K562 (cell line): ENCODE measurements at places on chromosomes 3 and 15. TPM values are rescaled to one million over a fixed set of nuclear protein-coding genes. Genes with fewer than 3 reads are reported as not detected.

The ITGA11 gene
- not detected in 2 replicates for total RNA-seq

The SENP8 gene
- total RNA-seq, result 2.4 and 2.8 TPM in 2 replicates

The FAM227B gene
- total RNA-seq, result 6.6 and 7.7 TPM in 2 replicates

The CNTN3 gene
- 0.04 TPM in 1 of 2 replicates, not detected in the other for total RNA-seq

The ROPN1 gene
- total RNA-seq, result not detected in 2 replicates

DNA sequence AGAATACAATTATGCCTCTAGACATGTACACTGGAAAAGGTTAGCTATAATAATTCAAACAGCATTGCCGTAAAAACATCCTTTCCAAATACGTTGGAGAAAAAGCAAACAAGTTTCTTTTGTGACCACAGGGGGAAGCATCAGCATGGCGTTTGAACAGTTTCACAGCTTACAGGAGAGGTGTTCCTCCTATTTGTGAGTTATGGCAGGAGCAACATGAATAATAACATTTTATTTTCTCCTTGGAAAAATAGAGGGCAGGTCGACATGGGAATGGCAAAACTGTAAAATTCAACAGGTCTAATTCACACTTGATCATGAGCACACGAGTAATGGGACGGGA, 39.7 kb upstream of the GADL1 start:
- no peaks in the 10 kb centered on the region for H3K36me3 ChIP-seq
- H3K27ac ChIP-seq, result no peak overlapping the region
- H3K4me3 ChIP-seq, result no peak overlapping the region

- H3K4me3 ChIP-seq, result no peak overlapping the region
- no peak overlapping the region for H3K27ac ChIP-seq
- H3K4me1 ChIP-seq, result no peaks in the 10 kb centered on the region
Measured at GRCh38 chr3:188208516-188208981, 54.6 kb downstream of the LPP start.

DNA sequence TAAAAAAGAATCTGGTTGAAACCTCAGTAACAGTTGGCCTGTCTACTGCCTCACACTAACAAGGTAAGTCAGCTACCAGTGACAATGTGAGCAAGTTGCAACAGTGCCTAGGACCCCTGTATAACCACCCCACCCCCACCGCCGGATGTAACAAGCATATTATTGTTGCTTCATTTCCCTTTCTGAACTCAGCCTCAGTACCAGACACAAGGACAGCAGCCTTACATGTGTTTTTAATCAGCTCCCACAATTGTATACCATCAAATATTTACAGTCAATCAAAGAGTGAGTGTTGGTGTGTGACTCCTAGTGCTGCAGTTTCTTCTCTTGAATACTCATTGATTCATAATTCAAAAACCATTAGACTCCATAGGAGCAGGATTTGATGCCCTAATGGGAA, 96.4 kb downstream of the PYDC2 start:
- no peak overlapping the region for H3K27ac ChIP-seq
- H3K4me3 ChIP-seq, result no peak overlapping the region
- DNase-seq, result no peak

- no peaks in the 10 kb centered on the region for H3K36me3 ChIP-seq
- H3K4me3 ChIP-seq, result no peak overlapping the region
- H3K27me3 ChIP-seq, result peaks cover 23% of the 10 kb centered on the region
- no peak for DNase-seq
Measured at GRCh38 chr15:68375716-68376220, 56.2 kb downstream of the ITGA11 start.

GRCh38 chr15:25905140-25905539, 42.0 kb upstream of the ATP10A start:
- no peak overlapping the region for H3K4me3 ChIP-seq
- no peak overlapping the region for H3K27ac ChIP-seq
- no peaks in the 10 kb centered on the region for H3K36me3 ChIP-seq
- no peak for DNase-seq
- H3K4me1 ChIP-seq, result no peaks in the 10 kb centered on the region
- H3K27me3 ChIP-seq, result peaks cover 9% of the 10 kb centered on the region; the same call in 1 of the 2 replicates

- H3K27me3 ChIP-seq, result no peaks in the 10 kb centered on the region
- H3K4me3 ChIP-seq, result no peak overlapping the region
- H3K36me3 ChIP-seq, result no peaks in the 10 kb centered on the region
Measured at GRCh38 chr3:129616713-129617112, 10.2 kb upstream of the PLXND1 start.

DNA sequence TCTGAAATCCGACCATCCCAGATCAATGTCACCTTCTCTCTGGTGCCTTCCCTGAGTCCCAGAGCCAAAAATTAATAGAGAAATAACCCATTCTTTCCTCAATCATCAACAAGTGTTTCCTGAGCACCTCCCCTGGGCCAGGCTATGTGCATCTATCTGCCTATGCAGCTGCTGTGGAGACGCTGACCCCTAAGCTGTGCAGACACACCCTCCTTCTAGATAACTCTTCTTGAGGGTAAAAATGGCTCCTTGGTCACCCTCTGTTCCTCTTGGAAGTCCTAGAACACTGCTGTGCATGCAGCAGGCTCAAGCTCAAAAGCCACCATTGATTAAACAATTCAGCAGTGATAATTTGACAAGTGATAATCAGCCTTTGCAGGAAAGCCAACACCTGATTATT, 18.4 kb downstream of the CA12 start:
- no peak overlapping the region for H3K4me3 ChIP-seq
- H3K4me1 ChIP-seq, result peaks cover 38% of the 10 kb centered on the region
- no peaks in the 10 kb centered on the region for H3K36me3 ChIP-seq
- peak overlapping the region; percentile 15; the same call in 2 of the 3 replicates for H3K27ac ChIP-seq
- H3K27me3 ChIP-seq, result no peaks in the 10 kb centered on the region

DNA sequence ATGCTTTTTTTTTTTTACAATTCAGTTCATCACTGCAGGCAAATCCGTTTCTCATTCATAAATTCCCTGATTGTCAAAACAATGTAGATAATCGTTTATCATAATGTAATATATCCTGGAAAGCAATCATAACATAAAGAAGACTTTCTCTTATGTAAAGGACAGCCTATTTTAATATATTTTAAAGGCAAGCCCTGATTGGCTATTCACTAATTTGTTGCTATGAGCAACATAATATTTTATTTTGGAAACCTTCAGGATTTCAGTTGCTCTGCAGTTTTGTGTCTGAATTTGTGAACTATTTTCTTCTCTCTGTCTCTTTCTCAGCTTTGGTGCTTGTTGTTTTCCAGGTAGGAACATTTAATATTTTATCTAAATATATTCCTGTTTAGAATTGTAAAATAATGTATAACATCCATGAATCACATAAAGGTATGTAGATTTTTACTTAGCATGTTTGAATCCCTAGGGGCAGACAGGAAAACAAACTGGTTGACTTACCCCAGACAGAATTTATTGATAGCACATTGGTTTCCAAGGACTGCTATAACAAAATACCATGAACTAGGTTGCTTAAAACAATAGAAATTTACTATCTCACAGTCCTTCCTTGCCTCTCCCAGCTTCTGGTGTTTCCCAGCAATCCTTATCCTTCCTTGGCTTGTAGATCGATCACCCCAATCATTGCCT, 253.5 kb downstream of the CDIN1 start:
- DNase-seq, result no peak
- no peaks in the 10 kb centered on the region for H3K27me3 ChIP-seq
- H3K4me1 ChIP-seq, result no peaks in the 10 kb centered on the region

The ZNF385D gene
- 0.66 and 0.74 TPM in 2 replicates for total RNA-seq

GRCh38 chr3:13461169-13462124, 18.7 kb upstream of the HDAC11 start:
- H3K27ac ChIP-seq, result no peak overlapping the region
- peaks cover 6% of the 10 kb centered on the region; the same call in 1 of the 3 replicates for H3K27me3 ChIP-seq
- H3K4me1 ChIP-seq, result peaks cover 14% of the 10 kb centered on the region; the same call in 2 of the 3 replicates
- H3K36me3 ChIP-seq, result no peaks in the 10 kb centered on the region
- H3K4me3 ChIP-seq, result no peak overlapping the region

DNA sequence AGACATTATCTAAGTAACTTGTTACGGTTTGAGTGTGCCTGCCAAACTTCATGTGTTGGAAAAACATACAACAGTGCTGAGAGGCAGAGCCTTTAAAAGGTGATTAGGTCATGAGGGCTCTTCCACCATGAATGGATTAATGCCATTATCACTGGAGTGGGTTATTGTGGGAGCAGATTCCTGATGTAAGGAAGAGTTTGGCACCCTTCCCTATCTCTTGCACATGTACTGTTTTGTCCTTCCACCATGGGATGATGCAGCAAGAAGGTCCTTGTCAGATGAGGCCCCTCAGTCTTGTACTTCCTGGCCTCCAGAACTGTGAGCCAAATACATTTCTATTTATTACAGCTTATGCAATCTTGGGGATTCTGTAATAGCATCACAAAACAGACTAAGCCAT, 413.9 kb downstream of the EPHA3 start:
- no peaks in the 10 kb centered on the region for H3K36me3 ChIP-seq
- DNase-seq, result no peak
- H3K4me3 ChIP-seq, result no peak overlapping the region
- no peaks in the 10 kb centered on the region for H3K4me1 ChIP-seq
- H3K27ac ChIP-seq, result no peak overlapping the region
- no peaks in the 10 kb centered on the region for H3K27me3 ChIP-seq

The RASL12 gene
- total RNA-seq, result not detected in 2 replicates

The CLDN16 gene
- total RNA-seq, result not detected in 2 replicates

The INSYN1 gene
- not detected in 2 replicates for total RNA-seq

The SMCO1 gene
- 0.20 TPM in 1 of 2 replicates, not detected in the other for total RNA-seq

The LXN gene
- 0.13 and 0.34 TPM in 2 replicates for total RNA-seq

The LRRN1 gene
- total RNA-seq, result 0.11 and 0.25 TPM in 2 replicates

DNA sequence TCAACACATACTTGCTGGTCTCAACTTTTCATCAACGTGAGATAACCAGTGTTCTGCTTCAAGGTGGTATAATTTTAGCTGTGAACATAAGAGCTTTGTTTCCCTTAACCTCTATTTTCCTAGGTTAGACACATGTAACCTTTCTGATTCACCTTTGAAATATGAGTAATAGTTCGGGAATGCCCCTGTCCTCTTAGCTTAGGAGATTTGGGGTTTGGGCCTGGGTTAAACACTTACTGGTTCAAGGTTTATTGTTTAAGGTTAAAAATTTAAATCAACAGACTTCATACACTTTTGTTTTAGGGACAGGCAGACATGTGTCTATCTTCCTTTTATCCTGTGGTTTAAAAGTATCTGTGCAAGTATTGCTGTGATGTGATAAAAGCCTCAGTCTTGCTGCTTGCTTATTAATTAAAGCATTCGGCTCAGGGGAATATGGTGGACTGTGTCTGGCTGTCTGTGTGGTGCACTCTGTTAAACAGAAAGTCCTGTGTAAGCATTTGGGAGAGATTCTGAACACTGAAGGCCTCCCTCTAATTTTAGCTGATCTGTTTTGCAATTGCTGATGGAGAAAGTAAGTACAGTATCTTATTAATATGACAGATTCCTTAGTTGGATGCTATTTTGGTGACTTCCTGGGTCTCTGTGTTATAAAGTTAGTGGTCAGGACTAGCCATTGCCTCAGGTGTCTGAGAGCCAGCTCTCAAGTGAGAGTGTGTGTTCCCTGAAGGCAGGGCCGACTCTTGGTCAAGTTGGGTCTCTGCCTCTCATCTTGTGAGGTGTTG, 81.8 kb downstream of the USP13 start:
- DNase-seq, result no peak
- no peak overlapping the region for H3K4me3 ChIP-seq
- peaks cover 36% of the 10 kb centered on the region for H3K27me3 ChIP-seq
- no peaks in the 10 kb centered on the region for H3K36me3 ChIP-seq

- no peak overlapping the region for H3K27ac ChIP-seq
- H3K36me3 ChIP-seq, result no peaks in the 10 kb centered on the region
- no peaks in the 10 kb centered on the region for H3K4me1 ChIP-seq
- DNase-seq, result no peak
Measured at GRCh38 chr3:104281713-104282112, 1085.0 kb upstream of the ALCAM start.

The TM4SF1 gene
- total RNA-seq, result 0.44 and 0.67 TPM in 2 replicates

- H3K27ac ChIP-seq, result no peak overlapping the region
- H3K36me3 ChIP-seq, result no peaks in the 10 kb centered on the region
- peak; percentile 54 for DNase-seq
Measured at GRCh38 chr15:73927476-73928240, 1.4 kb downstream of the LOXL1 start.

DNA sequence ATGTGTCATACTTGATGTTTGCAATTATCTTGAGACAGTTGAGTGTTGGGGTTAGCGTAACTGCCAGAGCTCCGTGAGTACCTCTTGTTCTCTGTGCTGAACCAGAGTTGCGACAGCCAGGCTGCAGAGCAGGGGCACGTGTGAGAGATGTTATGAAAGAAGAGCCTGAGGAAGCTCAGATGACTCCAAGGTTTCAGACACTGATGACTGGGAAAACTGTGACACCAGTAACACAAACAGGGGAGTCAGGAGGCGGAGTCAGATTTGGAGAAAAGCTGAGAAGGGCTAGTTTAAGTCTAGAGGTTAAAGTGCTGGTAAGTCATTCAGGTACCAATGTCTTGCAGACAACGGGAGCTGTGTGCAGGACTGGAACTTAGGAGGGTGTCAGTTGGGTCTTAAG, 45.0 kb downstream of the BLM start:
- H3K27me3 ChIP-seq, result no peaks in the 10 kb centered on the region
- H3K4me3 ChIP-seq, result no peak overlapping the region
- no peak for DNase-seq
- H3K36me3 ChIP-seq, result peaks cover 83% of the 10 kb centered on the region
- no peak overlapping the region for H3K27ac ChIP-seq

DNA sequence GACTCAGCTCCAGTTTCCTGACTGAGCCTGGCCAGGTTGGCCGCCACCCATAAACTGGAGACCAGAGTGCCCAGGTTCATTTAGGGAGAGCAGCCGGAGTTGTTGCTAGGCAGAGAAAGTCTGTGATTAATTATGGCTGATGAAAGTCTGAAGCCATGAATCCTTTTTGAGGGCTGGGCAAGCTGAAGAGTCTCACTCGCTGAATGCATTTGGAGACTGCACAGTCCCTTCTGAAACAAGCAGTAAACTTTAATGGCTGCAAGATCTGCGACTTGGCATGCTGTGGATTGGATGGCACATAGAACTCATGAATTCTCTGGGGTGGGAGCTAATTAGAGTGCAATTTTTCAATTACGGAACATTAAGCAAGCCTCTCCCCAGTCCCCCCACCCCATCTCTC, 282.1 kb downstream of the RPLP1 start:
- H3K4me3 ChIP-seq, result no peak overlapping the region
- H3K36me3 ChIP-seq, result no peaks in the 10 kb centered on the region
- no peaks in the 10 kb centered on the region for H3K4me1 ChIP-seq
- DNase-seq, result no peak
- no peak overlapping the region for H3K27ac ChIP-seq

- no peaks in the 10 kb centered on the region for H3K27me3 ChIP-seq
- H3K27ac ChIP-seq, result no peak overlapping the region
- DNase-seq, result no peak
- no peak overlapping the region for H3K4me3 ChIP-seq
- H3K4me1 ChIP-seq, result peaks cover 14% of the 10 kb centered on the region
Measured at GRCh38 chr3:138113326-138113725, 2.1 kb downstream of the DZIP1L start.

- no peaks in the 10 kb centered on the region for H3K36me3 ChIP-seq
- no peak overlapping the region for H3K4me3 ChIP-seq
- no peaks in the 10 kb centered on the region for H3K27me3 ChIP-seq
Measured at GRCh38 chr3:24598695-24599470, 104.2 kb upstream of the THRB start.

GRCh38 chr3:139601191-139601961, 61.8 kb upstream of the RBP1 start:
- no peaks in the 10 kb centered on the region for H3K4me1 ChIP-seq
- no peak for DNase-seq
- no peaks in the 10 kb centered on the region for H3K36me3 ChIP-seq
- no peak overlapping the region for H3K4me3 ChIP-seq
